Central memory CD8-positive, alpha-beta T cell (primary cell): ENCODE measurements at places on chromosomes 3 and 15.

- DNase-seq = no peak
Measured at GRCh38 chr15:74584779-74585178, 30.9 kb upstream of the CLK3 start.

GRCh38 chr3:76841747-76842146 is 198.2 kb upstream of the ROBO2 start:
- DNase-seq = no peak

DNA sequence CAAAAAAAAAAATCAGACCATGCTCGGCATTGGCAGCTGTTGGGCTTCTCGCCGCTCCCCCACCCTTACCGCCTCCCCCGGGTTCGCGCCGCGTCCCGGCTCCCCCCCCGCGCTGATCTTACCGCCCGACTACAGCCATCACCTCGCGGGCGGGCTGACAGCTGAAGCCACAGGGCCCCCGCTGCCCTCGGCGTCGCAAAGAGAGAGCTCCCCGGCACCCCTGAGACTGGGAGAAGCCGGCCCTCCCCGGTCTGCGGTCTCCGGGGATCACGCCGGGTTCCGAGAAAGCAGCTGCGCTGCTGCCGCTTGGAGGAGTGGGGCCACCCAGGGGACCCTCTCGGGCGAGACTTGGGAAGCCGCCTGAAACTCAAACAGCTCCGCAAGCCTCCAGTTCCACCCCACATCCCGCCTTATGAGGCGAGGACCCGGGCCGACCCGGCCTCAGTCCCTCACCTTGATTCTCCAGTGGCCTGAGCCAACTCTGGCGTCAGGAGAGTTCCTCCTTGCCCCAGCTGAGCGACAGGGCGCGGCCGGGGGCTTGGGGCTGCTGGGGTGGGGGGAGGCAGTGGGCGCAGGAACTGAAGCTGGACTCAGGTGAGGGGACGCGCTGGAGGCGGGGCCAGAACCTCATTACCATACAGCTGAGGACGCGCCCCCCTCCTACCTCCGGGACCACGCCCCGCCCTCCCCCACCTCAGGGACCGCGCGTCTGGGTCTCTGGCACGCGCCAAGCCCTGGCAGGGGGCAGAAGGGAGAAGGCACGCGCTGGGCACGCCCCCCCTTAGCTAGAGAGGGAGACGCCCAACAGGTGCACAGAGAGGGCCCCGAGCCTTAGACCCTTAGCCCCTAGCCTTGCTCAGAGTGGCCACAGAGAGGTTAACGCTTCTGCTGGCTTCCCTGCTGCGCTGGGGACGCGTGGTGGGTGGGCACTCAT is 1.0 kb upstream of the DLL4 start:
- DNase-seq = no peak

GRCh38 chr3:123258811-123259420 is 57.2 kb downstream of the SEC22A start:
- DNase-seq = no peak

GRCh38 chr3:69142090-69142489 is 19.7 kb upstream of the LMOD3 start:
- no peak for DNase-seq

DNA sequence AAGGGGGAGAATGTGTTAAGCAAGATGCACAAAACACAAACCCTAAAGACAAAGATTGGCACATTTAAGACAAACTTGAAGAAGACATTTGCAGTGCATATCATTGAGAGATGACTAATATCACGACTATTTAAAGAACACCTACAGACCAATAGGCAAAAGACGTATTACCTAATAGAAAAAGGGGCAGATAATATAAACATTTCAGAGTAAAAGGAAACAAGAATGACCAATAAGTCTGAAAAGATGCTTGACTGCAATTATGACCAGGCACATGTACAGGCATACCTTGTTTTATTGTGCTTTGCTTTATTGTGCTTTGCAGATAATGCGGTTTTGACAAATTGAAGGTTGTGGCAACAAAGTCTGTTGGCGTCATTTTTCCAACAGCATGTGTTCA is 4.9 kb downstream of the HACD3 start:
- DNase-seq = no peak

GRCh38 chr3:143165211-143165610 is 45.6 kb downstream of the CHST2 start:
- DNase-seq = no peak

DNA sequence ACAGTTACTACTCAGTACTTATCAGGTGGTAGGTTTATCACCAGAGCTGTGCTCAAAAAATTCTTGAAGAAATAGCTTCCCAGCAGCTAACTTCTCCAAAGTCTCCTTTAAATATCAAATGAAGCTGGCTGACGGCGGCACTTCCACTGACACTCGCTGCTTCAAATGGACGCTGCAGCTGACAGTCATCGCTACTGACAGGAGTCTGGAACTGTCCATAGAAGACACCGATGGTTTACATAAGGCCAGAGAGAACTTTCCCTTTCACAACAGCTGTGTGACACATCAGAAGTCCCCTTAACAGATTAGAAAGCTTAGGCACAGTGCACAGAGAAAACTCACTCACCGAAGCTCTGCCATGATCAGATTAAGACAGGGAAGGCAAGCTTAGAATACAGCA is 270.2 kb downstream of the SHOX2 start:
- no peak for DNase-seq

DNA sequence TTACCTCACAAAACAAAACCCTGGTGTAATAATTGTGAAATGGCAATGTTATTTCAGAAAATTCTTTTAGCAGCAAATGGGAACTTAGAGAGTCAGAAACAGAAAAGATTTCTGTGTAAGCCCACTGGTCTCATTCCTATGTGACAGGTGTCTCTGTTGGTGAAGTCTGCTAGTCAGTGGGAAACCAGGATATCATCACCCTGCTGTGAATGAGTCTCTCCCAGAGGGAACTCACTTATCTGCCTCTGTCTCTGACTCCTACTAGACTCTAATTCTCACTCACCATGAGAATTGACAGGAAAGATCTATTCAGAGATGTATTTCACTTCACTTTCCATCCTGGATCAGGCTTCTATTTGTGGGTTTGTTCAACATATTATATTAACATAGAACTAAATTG is 266.0 kb downstream of the EPHA3 start:
- no peak for DNase-seq

DNA sequence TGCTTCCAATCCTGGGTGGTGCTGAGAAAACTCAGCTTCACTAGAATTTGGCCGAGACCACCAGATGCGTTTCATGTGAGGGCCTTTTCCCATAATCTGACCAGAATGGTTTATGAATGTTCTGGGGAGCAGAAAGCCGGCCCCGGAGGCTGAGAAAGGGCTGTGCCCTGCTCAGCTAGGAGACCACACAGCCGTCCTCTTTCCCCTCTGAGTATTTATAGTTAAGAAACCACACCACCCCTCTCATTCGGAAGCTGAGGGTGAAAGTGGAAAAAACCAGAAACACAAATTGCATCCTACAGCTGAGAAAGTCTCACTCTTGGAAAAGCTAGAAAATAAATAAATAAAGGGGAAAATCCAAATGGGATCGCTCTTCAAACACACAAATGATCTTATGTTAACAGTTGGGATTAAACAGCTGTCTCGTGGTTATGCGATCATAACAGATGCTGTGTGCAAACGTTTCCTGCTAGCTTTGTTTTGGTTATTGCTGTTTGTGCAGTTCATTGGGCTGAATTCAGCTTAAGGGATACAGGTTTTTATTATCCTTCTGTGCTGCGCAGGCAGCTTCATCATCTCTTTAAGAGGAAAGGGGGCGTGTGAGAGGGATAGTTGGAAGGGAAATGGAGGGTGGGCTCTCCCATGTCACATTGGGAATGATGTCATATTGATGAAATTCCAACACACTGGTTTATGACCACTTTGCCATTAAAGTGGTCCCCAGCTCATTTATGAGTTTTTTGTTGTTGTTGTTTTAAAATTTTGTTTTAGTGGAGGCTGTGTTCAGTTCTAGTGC is 1026.2 kb upstream of the NR2F2 start:
- DNase-seq = no peak

DNA sequence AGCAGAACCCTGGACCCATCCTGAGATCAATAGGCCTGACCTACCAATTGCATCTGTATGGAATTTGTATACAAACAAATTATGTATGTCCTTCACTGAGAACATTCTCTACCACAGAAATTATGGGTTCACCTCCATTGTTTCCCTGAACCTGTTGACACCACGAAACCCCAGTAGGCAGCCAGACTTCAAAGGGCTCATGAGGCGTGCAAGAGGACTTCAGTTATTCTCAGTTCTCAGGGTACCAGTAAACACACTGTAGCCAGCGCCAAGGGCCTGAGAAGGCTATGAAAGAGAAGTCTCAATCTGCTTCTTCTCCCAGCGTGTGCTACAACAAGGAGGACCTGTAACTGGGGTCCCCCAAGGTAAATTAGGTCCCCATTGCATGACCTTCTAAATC is 254.9 kb upstream of the GOLGA6L4 start:
- no peak for DNase-seq

DNA sequence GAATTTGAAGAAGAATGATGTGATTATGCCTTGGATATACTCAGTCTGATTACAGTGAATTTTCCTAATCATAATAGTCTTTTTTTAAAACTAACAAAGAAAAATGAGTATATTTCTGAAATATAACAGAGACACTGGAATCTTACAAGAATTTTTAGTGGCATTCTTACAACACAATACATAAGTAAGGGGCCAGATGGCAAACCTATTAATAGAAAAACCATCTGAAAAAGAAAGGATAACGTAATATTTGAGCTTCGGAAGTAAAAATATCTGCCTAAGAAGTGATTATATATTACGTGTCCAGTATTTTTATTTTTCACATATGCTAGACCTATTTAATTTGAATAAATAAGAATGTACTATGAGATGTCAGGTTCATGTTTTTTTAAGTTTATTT is 452.8 kb downstream of the NAALADL2 start:
- no peak for DNase-seq

DNA sequence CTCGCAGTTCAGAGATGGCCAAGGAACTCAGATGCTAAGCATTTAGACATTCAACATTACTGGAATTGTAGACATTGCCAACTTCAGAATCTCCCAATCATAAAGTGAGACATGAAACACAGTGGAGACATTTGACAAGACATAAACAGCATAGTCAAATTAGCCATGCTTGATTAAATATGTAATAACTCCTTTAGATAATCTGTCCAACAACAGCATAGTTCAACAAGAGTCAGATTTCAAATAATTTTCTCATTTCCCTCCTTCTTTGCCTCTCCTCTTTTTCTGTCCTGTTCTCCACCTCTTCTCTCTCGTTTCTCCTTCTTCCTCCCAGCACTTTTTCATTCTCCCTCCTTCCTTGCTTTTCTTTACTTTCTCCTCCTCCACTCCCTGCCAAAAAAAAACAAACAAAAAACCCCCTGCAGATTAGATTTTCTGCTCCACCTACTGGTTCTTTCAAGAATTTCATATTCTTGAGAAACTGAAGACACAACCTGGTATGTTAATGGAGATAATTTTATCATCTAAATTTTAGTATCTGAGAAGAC is 20.2 kb downstream of the CPOX start:
- DNase-seq = no peak

DNA sequence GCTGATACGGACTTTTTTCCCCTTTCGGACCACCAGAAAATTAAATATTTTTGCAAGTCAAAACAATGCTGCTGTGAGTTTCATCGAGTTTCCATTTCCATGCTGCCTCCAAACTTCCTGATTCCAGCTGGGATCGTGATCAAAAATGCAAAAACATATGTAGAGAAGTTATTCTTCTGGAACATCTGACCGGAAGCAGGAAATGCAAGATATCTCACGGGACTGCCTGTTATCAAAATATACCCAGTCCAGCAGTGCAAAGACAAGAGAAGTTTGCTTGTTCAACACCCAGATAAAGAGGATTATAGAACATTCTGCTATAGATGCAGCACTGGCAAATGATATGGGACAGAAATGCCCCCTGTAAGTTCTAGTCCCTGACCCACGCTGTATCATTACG is 726.7 kb upstream of the NR2F2 start:
- DNase-seq = no peak

GRCh38 chr3:158379517-158379916 is 191.5 kb upstream of the MLF1 start:
- no peak for DNase-seq
